ENCODE measurements at places on chromosomes 7 and 10.

DNA sequence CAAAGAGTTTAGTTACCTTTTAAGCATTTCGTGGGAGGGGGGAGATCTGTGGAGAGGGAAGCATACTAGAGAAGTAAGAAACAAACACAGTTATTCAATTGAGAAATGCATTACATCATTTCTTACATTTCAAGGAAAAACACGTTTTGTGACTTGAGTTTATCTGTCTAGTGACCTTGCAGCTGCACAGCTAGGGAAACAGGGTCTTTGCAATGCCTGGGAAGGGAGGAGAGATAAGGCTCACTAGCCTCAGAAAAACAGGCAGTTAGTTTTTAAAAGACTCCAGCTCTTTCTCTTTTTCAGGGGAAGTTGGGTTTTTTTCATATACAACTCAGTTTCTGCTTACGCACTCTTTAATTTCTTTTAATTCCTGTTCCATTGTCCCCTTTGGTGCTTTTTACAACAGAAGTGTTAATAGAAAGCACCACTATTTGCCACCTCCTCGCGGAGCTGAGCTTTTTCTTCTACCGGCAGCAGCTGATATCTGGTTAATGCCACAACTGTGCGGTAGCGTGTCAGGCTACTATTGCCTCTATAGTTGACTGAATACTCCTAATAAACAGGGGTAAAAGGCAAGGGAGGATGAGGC lies 5.6 kb downstream of the CYP3A43 start:
- no peak for DNase-seq

- DNase-seq, result no peak
These were observed 99.9 kb downstream of the OAT start for GRCh38 chr10:124318811-124319210.

DNA sequence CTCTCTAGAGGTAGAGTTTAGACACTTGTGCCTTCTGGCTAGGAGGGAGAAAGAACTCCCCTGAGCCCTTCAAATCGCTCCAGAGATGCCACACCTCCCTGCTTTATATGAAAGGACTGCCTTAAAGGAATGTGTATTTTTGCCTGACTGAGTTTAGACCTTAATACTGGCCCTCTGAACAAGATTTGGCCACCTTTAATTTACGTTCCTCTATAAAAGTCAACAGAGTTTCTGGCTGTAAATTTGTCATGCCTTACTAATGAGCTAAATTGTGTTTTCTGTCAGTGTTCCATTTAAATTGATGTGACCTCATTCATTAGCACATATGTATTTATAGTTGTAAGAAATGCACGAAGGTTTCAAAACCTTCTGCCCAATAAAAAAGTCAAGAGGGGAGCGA lies 48.0 kb downstream of the SEMA3C start:
- DNase-seq, result no peak

DNA sequence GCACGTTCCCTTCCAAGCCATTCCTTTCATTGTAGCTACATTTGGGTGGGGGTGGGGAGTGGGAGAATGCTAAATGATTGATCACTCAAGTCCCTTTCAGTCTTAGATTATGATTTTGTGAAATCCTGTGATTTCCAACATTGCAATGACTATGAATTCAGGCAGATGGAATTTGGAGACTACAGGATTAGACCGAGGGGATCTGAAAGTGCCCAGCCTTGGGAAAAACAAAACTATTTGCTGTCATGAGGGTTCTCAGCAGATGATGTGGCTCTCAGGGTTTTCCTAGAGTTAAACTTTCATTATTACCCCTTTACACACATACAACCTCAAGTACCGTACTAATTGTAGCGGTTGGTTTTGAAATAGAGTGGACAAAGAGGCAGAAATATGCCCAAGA lies 4.7 kb downstream of the MACROH2A2 start:
- no peak for DNase-seq

DNA sequence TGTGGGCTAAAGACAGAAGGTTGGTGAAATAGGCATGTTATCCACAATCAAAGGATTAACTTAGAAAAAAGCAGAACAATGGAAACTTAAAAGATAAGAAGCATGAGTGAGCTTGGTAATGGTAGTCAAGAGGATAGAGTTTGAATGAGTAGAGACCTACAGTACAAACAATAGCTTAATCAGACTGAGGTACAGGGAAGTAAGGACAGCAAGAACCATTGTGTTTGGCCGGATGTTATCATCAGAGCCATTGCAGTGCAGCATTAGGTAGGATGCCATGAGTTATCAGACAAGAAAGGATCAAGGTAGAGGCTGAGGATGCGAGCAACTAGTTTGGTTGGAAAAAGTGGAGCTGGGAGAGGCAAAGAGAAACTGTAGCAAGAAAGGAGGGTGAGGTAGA lies 353.3 kb upstream of the VSTM2A start:
- DNase-seq, result no peak

GRCh38 chr7:6628045-6628444 lies 9.1 kb upstream of the ZNF316 start:
- no peak for DNase-seq

- no peak for DNase-seq
These were observed 3.9 kb downstream of the DOCK1 start for GRCh38 chr10:126909147-126909546.

DNA sequence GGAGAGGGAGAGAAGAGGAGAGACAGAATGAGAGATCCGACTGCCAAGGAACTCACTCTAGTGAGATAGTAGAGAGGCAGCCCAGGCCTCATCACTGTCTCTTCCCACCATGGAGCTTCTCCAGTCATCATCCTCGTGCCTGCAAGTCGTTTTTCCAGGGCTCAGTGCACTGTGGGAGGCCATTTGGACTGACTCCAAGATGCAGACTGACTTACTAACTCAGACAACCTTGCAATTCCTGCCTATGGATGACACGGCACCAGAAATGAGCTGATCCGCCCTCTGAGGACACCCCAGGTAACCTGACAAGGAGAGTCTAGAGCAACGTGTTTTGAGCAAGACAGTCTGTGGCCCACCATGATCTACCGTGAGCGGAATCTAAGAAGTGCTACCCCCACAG lies 154.9 kb downstream of the GLI3 start:
- no peak for DNase-seq

DNA sequence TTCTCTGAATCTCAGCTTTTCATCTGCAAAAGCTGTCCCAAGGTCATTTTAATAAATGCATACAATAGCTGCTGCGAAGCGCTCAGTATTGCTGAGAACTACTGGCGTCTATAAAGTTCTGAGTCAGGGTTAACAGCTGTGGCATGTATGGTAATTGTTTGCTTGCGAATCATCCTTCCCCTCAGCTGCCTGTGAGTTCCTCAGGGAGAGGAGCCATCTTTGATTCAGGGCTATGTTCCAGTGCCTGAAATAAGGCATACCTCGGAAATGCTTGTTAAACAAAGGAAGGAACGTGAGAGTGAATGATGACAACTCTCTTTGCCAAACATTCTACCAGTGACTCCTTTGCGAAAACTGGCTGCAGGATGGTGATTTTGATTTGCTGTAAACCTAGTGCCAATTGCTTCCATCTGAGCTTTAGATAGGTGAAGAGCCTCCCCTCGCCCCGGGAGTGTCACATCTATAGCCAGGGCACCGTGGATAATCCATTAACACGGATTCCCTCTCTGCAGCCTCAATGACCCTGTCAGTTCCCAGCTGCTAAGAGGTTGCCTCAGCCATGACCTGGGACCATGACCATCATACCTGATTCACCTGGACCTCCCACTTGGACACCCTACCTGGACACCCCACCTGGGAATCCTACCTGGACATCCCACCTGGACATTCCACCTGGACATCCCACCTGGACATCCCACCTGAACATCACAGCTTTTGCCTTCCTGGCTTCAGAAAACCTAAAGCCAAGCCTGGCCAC lies 39.6 kb downstream of the GPRIN2 start:
- DNase-seq, result no peak

- DNase-seq, result no peak
These were observed 11.0 kb downstream of the RRP12 start for GRCh38 chr10:97390091-97390490.

DNA sequence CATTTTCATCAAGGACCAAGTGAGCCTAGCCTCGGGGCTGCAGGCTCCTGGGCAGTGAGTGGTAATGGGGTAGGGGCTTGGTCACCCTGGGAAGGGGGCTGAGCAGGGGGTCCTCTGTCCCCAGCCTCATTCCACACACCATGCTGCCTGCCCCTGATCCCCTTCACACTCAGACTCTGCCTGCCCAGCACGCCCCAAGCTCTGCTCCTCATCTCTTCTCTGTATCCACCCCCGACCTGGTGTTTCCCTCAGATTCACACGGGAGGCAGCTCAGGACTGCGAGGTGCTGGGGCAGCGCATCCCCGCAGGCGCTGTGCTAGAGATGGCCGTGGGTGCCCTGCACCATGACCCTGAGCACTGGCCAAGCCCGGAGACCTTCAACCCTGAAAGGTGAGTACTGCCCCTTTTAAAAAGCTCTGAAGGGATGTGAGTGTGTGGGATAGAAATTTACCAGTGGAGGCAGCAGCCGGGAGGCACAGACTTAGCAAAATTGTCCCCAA lies 47.2 kb downstream of the PARP12 start:
- no peak for DNase-seq

GRCh38 chr7:147406521-147407135 lies 1183.9 kb upstream of the C7orf33 start:
- DNase-seq, result no peak
